RWPE2 (cell line): ENCODE measurements at places on chromosomes 3 and 15.
A peak's percentile ranks its signal among the peaks of the same experiment; 100 is the strongest.

GRCh38 chr15:63335543-63336240 lies 46.0 kb downstream of the CA12 start:
- DNase-seq = no peak

GRCh38 chr3:25582242-25582641 lies 82.5 kb downstream of the TOP2B start:
- peak; percentile 75 for DNase-seq

DNA sequence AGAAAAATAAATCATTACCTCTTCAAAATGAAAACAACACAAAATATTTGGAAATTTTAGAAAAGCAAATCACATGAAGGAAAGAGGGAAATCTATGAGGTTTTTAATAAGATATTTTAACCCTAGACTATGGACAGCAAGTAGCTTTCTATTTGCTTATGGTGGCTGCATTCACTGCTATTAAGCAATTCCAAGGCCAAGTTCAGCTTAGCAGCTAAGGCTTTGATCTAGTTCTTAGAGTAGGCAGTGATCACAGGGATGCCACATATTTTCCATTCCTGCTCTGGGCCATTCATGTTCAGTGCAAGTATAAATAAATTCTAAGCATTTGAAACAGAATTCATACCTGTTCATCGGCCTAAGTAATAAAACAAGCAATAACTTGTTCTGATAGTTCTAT lies 235.3 kb downstream of the CDIN1 start:
- DNase-seq = no peak

- DNase-seq = no peak
Observed at GRCh38 chr15:42264795-42265194, 8.2 kb upstream of the GANC start.

DNA sequence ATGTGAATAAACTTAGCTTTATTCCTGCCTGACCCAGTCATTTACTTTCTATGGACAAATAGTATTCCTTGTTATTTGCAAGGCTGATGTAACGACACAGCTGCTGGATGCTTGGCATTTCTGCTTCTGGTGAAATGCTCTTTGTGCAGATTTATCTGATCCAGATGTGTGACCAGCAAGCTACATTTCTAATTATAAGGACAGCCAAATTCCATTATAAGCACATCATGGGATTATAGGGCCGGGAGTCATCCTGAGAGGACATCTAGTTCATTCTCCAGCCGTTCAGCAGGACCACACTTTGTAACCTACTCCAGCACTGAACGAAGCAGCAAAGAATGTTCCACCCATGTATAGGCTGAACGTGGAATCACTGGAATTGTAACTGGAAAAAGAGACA lies 42.9 kb downstream of the FNDC3B start:
- DNase-seq = no peak
